Left forelimb (tissue), 1 donor: ENCODE measurements at places on chromosomes 12 and 14.

DNA sequence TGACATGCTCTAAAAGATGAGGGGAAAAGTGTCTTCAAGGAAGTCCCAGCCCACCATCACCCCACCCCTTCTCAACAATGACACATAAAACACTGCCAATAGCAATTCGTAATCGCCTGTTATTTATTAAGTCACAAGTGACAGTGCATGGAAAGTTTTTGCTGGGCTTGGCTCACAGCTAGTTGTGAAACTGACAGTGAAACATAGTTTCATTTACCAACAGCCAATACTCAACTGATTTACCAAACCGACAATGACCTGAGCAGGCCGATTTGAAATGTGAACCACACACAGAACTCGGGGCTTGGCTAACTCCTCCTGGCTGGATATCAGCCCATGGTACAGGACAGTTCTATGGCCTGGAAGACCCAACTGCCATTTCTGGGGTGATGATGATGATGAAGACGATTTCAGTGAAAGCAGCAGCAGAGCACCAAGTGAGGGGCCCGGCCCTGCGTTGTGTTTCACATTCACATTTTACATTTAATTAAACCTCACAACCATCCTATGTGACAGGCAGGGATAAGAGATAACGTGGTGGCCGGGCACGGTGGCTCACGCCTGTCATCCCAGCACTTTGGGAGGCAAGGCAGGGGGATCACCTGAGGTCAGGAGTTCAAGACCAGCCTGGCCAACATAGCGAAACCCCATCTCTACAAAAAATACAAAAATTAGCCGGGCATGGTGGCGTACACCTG lies 42.7 kb downstream of the CAMKK2 start:
- DNase-seq, result no peak

- no peak for DNase-seq
Observed at GRCh38 chr14:92973261-92973797, 50.4 kb downstream of the CHGA start.

- no peak for DNase-seq
Observed at GRCh38 chr12:105567061-105567460, 236.6 kb downstream of the C12orf75 start.

DNA sequence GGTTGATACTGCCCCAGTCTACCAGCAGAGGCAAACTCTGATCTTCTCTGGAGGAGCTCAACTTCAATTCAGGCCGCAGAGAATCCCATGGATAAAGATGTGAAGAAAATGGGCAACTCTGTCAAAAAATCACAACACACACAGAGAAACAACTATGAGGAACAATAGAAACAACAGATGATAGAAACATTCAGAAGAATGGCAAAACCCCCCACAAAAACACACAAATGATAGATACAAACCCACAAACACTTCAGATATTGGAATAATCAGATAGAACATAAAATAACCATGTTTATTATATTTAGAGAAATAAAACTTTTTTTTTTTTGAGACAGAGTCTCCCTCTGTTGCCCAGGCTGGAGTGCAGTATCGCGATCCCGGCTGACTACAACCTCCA lies 20.0 kb upstream of the HVCN1 start:
- DNase-seq, result no peak

GRCh38 chr14:78997811-78998210 lies 827.6 kb downstream of the NRXN3 start:
- DNase-seq, result peak; percentile 69

- DNase-seq, result no peak
Observed at GRCh38 chr14:68819260-68819691, 26.4 kb upstream of the ZFP36L1 start.

DNA sequence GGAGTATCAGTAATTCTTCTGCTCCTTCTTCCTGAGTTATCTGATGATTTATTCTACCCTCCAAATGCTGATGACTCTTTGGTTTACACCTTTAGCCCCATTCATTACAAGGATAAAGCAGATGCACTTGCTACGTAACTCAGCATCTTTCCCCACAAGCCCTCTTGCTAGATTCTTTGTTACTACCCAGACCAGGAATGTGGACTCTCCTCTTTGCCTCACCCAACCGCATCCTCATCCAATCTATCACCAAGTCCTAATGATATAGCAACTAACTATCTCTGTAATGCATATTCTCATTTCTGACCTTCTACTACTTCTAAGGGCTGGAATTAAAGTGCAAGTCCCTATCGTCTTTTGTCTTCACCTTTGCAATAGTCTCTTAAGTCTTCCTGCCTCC lies 9.2 kb downstream of the KRT1 start:
- DNase-seq, result no peak

DNA sequence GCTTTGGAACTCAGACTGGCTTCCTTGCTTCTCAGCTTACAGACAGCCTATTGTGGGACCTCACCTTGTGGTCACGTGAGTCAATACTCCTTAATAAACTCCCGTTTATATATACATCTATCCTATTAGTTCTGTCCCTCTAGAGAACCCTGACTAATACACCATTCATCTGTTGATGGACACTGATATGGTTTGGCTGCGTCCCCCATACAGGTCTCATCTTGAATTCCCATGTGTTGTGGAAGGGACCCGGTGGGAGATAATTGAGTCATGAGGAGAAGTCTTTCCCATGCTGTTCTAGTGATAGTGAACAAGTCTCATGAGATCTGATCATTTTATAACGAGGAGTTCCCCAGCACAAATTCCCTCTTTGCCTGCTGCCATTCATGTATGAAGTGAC lies 57.0 kb downstream of the OTOGL start:
- no peak for DNase-seq

DNA sequence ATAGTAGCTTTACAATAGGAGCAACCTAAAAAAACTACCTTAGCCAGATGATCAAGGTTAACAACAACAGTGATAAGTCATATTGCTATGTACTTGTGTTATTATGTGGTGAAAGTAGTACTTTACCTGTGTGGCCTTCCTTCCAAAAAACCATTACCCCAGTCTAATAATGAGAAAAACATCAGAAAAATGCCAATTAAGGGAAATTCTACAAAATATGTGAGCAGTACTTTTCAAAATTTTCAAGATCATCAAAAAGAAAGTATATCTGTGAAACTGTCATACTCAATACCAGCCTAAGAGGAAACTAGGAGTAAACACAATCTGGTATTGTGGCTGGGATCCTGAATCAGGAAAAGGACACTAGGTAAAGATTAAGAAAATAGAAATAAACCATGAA lies 165.3 kb upstream of the PKP2 start:
- DNase-seq, result no peak

DNA sequence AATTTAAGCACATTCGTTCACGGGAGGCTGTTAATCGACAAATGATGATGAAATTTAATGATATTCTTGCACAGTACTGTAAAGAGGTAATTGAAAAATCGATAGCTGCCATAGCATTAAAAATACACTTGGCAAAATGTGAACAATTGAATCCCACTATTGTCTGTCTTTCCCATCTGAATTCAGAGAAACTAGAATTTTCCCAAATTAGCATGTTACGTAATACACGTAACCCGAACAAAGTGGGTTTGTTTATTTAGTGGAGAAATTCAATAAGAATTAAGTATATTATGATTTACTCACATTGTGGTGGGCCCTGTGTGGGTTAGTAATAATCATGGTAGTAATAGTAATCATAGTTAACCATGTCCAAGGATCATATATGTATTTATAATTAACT lies 31.9 kb downstream of the DNAH10 start:
- DNase-seq, result no peak

- DNase-seq, result no peak
Observed at GRCh38 chr14:103710771-103711377, 4.4 kb downstream of the XRCC3 start.

DNA sequence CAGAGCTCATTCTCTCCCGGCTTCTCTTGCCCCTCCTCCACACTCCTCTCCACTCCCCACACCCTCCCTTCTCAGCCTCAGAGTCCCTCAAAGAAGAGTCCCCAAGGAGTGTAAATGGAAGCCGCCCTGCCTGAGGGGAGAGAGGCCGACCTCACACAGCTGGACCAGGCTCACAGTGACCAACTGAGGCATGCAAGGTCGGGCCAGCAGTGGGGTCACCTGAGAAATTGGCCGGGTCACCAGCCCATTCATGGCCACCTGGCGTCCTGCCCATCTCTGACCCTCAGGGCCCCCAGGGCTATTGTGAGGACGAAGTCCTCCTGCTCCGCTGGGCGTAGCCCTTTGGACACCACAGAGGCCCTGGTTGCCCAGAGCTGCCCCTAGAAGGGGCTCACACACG lies 49.5 kb upstream of the NUAK1 start:
- DNase-seq, result no peak

DNA sequence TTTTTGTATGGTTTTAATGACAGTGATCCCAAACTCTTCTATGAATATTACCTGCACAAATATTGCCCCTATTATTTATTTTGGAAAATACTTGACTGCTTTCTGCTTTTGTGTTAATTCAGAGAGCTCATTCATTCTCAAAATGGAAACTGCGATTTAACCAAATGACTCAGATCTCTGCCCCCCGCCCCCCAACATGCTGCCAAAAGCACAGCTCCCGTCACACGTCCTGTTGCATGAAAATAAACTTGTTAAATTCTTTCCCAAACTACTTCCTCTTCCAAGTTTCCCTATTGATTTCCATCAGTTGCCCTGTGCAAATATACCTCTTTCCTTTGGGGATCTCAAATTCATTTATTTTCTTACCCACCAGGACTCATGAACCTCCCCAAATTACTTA lies 18.0 kb upstream of the NRDE2 start:
- DNase-seq, result no peak

DNA sequence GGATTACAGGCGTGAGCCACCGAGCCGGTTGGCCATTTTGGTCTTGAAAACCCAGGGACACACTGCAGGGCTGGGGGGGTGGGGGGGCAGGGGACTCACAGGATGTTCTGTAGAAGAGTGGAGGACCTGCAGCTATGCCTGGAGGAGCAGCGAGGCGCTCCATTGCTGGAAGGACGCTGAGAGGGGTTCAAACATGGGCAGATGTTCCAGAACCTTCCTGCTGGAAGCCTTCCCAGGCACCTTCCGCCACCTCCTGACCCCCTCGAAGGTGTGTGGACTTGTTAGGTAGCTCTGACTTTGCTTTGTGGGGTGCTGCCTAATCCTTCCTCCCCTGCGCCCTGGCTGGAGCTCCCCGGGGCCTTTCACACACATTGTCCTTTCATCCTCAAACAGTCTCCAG lies 19.6 kb upstream of the PPP1R13B start:
- DNase-seq, result no peak

- no peak for DNase-seq
Observed at GRCh38 chr14:23729720-23730387, 93.7 kb downstream of the DHRS2 start.

- no peak for DNase-seq
Observed at GRCh38 chr12:97680751-97681150, 218.1 kb downstream of the RMST start.

GRCh38 chr12:2580821-2581220 lies 213.9 kb upstream of the FKBP4 start:
- DNase-seq, result no peak

DNA sequence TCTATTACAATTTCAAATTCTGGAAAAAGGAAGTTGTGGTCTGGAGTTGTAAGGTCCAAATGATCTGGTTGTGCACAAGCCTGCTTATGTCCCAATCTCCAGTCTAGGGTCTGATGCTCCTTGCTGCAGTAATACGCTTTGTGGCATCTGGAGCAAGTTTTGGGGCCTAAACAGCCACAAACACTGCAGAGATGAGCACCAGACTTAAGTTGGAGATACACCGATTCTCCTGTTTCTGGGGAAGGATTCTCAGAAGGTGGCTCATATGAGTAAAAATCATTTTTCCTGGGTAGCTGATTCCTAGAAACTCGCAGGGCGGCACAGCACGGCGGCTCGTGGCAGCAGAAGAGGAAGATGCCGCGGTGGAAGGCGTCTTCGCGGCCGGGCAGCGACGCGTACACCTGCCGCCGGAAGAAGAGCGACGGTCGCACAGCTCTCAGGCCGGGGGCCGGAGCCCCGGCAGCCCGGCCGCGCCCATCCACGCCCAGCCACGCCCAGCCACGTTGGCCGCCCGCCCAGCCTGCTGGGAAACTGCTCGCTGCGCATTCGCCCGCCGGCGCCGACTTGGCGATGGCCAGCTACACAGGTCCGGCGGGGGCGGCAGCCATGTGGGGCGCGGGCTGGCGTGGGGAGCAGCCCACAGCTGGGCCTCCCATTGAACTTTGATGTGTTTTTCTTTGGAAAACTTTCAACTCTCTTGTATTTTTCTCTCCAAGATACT lies 129.0 kb downstream of the ASCL4 start:
- no peak for DNase-seq

DNA sequence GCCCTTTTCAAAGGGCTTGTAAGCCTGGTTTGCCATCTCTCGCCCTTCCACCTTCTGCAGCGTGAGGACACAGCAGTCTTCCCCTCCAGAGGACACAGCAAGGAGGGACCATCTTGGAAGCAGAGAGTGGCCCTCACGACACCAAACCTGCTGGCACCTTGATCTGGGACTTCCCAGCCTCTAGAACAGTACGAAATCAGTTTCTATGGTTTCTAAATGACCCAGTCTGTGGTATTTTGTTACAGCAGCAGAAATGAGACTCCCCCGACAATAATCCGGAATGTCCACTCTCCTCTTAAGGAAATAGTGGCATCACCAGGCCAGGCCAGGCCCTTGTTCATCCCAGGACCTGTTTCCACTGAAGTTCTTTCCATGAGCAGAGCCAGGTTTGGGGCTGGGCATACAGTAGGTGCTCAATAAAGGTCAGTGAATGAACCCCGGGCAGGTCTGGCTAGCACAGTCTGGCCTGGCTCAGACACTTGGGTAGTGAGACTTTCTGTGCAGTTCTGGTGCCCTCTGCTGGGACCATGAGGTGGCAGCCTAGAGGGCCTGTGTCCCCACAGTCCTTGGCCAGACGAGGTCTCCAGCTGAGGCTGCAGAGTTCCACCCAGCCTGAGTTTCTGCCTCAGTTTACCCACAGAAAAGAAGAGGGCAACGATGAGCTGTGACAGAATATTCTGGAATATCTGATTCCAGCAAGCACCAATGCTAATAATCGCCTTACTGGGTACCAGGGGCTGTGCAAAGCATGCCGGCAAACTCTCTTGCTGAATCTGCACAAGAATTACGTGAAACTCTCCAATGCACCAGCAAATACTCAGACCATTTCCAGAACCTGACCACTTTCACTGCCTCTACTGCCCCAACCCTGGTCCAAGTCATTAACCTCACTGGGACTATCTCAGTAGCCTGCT lies 14.0 kb downstream of the ABCB9 start:
- no peak for DNase-seq

DNA sequence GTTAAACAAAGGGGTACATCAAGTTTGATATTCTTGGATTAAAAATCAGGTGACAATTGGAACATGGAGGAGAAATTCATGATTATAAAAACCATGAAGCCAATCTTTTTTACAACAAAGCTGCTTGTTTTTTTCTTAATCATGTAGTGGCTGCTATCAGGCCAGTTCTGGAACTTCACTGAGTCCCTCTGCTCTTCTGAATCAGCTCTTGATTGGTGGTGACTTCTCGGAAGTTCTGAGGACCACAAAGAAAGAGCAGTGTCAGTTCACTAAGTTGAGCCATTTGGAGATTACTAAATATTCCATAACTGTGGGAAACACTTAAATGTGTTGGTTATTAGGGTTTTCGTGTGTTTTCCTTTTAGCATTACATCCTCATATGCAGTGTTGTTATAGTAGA lies 8.5 kb downstream of the EIF4B start:
- DNase-seq, result no peak
